ENCODE measurements at places on chromosomes 13 and 19. TPM values are rescaled to one million over a fixed set of nuclear protein-coding genes. Genes with fewer than 3 reads are reported as not detected.

DZIP1 gene
- 4.9 TPM for polyA plus RNA-seq

ZNF729 gene
- not detected for polyA plus RNA-seq

C1QTNF9 gene
- polyA plus RNA-seq = not detected

ZNF543 gene
- polyA plus RNA-seq = 1.2 TPM

ARHGAP45 gene
- polyA plus RNA-seq = not detected

TRPM4 gene
- polyA plus RNA-seq = 0.55 TPM

ZNF497 gene
- 0.09 TPM for polyA plus RNA-seq

ZNF45 gene
- 3.4 TPM for polyA plus RNA-seq

GFY gene
- polyA plus RNA-seq = 0.67 TPM

JSRP1 gene
- polyA plus RNA-seq = not detected

DMWD gene
- polyA plus RNA-seq = 5.3 TPM

CYP4F8 gene
- polyA plus RNA-seq = not detected

TRIP10 gene
- polyA plus RNA-seq = not detected

KLK6 gene
- polyA plus RNA-seq = 2.6 TPM

ZFP82 gene
- polyA plus RNA-seq = 19.0 TPM

SELENOV gene
- not detected for polyA plus RNA-seq

TMEM38A gene
- polyA plus RNA-seq = 46.0 TPM

Data from Purkinje cell (primary cell).